Activated CD4-positive, alpha-beta memory T cell treated with anti-CD3 and anti-CD28 coated beads, Interleukin-2, amount 10 ng/mL, durations not matched to agents 7 days and 5 days (primary cell): ENCODE measurements at places on chromosomes 1 and 21.

DNA sequence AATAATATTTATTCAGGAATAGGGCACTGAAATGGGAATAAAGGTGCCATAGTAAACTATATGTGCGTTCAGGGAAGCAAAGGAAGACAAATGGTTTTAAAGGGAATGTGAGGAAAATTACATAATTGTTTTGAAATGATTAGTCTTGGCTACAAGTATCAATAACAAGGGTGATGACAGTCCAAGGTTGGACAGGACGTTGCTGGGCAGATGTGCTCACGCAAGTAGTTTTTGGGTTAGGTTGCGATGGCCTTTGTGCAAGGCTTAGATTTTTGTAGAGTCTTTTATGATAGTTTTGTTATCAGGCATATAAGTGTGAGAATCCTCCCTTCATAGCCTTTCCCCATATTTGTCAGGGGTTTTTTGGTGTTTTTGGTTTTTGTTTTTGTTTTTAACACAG lies 57.0 kb downstream of the SPATA6 start:
- no peak for DNase-seq

- DNase-seq: peak; percentile 14
These were observed 11.8 kb downstream of the SIM2 start for GRCh38 chr21:36710729-36711048.

GRCh38 chr1:243549791-243550190 lies 293.9 kb downstream of the SDCCAG8 start:
- DNase-seq: no peak

DNA sequence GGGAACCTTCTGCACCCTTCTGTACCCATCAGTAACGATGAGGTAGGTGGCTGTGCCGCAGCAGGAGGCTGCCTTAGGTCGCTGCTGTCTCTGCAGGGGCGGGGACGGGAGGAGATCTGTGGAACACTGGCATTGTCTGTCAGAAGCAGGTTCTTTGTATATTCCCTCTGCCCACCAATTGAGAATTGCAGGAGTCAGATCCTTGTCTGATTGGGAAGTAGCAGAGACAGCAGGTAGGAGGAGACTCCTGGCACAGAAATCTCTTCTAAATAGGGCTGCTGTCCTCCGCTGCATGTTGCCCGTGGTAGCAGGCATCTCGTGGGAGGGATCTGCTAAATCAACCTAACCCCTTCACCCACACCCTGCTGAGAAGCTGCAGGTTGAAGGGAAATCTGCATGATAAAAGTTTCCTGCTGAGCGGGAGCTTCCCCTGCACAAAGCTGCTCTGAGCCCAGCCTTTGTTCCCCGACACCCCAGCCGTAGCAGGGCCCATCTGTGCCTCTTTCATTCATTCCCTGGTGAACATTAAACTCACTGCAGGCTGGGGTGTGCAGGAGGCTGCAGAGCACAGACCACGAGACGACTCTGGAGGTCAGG lies 15.9 kb downstream of the SARS1 start:
- DNase-seq: no peak

DNA sequence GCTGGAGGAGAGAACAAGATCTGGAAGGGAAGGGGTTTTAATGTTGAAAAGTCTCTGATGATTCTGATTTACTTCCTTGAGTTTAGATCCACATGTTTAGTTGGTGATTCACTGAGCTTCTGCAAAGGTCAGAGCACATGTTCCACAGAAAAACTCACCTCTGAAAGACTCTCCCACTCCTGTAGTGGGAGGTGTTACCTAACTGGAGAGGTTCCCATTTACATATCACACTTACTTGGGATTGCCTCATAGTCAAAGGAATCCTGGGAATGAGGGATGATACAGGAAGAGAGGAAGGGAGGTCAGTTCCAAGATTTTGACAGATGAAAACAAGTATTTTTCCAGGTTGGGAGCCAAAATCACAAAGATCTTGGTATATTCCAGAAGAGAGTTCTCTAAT lies 2.7 kb upstream of the NTNG1 start:
- DNase-seq: no peak

DNA sequence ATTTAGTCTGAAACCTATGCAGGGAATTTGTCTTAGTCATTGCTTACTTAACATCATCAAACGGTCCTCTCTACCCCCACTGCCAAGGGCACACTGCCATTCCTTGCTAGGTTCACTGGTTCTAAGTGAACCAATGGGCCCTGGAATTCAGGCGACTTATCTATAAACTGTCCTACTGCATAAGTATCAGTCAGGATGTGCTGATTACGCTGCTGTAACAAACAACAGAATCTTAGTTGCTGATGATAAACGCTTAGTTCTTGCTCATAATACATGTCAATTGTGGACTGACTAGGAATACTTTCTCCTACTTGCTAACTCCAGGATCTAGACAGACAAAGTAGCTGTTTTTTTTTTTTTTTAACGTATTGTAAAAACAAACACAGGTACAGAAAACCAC lies 136.1 kb downstream of the PRDM2 start:
- no peak for DNase-seq

GRCh38 chr1:55318116-55318817 lies 103.1 kb upstream of the USP24 start:
- no peak for DNase-seq

- DNase-seq: no peak
These were observed 34.0 kb upstream of the BACE2 start for GRCh38 chr21:41133874-41134522.

DNA sequence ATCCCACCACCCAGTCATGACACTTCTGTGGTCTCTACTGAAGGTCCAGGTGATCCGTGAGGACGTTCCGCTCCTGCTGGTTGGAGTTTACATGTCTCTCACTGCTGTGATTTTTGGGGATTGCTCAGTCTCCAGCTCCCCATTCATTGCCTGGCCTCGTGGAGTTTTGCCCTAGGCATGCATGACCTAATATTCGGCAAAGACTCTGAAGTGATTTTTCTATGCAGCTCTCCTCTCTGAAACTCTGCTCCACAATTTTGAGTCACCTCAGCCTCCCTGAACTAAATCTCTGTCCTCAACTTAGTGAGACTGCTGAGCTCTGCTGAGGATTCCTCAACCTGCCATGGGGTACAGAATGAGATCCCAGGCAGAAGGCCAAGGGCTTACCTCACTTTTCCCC lies 174.4 kb upstream of the FGGY start:
- no peak for DNase-seq

DNA sequence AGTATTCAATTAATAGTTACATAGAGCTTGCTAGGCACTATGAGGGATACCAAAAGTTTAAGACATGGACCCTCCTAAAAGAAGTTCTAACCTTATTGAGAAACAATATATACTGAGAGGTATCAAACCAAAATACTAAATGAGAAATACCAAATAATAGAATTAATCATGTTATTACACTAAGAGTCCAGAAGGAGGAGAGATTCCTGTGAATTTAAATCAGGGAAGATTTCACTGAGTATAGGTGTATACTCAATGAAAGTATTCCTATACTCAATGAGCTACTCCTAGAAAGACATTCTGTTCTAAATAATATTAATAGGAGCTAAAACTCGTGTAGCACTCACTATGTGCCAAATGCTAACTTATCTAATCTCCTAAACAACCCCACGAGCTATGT lies 9.4 kb downstream of the CR1L start:
- DNase-seq: no peak

DNA sequence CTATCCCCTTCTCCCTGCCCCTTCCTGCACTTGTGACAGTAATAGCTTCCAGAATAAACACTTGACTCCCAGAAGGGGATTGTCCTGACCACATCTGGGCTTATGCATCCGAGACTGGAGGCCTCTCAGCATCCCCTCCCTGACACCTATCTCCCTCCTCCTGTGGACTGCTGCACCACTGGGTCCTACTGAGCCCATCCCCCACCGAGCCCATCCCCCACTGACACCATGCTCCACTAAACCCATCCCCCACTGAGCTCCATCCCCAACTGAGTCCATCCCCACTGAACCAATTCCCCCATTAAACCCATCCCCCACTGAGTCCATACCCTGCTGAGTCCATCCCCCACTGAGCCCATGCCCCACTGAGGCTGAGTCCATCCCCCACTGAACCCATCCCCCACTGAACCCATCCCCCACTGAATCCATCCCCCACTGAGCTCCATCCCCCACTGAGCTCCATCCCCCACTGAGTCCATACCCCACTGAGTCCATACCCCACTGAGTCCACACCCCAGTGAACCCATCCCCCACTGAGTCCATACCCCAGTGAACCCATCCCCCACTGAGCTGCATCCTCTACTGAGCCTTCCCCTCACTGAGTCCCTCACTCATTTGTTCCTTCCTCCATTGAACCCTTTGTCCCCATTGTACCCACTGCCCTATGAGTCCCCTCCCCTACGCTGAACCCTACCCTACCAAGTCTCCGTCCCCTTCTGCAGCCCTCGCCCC lies 5.6 kb downstream of the PDZK1IP1 start:
- DNase-seq: no peak

GRCh38 chr1:88697503-88697902 lies 13.4 kb downstream of the PKN2 start:
- DNase-seq: no peak

DNA sequence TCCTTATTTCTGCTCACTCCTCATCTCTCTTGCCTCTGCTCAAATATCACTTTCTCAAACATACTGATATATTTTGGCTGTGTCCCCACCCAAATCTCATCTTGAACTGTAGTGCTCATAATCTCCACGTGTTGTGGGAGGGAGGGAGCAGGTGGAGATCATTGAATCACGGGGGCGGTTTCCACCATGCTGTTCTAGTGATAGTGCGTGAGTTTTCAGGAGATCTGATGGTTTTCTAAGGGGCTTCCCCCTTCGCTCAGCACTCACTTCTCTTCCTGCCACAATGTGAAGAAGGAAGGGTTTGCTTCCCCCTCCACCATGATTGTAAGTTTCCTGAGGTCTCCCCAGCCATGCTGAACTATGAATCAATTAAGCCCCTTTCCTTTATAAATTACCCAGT lies 26.6 kb downstream of the ZBTB8OS start:
- no peak for DNase-seq

DNA sequence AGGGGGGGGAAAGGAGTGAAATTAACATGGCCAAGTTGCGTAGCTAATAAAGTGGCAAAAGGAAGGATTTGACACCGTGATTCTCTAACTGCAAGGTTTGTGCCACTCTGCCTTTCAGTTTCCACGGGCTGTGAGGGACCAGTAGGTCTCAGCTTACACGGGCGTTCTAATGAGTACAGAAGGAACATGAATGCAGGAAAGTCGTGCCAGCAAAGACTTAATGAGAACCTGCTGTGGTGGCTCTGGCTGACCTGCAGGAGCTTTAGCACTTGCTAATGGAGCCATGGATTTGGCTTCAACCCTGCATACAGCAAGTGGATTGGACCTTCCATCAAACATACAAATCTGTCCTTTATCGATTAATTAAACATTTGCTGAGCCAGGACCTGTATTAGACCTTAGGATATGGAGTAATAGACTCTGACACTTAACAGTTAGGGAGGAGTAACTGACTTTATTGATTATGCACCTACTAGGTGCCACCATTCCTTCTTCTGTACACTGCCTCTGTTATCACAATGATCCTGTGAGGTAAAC lies 15.1 kb upstream of the PITHD1 start:
- no peak for DNase-seq

DNA sequence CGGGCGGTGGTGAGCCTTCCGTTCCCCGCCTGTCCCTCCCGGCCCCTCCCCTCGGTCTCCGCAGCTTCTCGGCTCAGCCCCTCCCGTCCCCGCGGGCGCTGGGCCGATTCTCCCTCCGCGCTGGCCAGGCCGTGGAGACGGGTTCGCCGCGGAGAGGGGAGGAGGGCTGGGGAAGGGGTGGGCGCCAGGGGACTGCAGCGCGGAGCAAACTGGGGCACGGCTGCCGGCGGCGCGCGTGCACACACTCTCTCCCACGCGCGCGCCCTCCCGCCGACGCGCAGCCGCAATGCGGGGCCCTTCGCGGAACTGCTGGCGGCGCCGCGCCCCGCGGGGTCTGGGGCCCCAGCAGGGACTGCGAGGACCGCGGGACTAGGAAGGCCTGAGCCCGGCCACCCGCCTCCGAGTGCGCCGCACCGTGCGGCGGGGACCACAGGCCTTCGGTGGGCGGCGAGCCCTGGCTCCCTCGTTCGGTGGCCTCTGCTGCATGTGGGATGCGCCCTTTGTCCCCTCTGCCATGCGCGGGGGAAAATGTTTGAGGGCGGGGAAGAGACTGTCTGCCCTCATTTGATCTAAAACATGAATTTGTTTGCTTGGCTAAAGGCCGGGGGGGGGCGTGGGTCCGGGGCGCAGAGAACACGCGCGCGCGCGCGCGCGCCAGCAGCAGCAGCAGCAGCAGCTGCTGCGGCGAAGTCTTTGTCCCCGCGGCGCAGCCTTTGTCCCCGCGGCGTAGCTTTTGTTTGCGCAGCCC lies 90.7 kb upstream of the VAMP3 start:
- peak; percentile 23 for DNase-seq

- DNase-seq: no peak
These were observed 58.1 kb downstream of the PTP4A2 start for GRCh38 chr1:31879981-31880608.

- DNase-seq: no peak
These were observed 46.4 kb downstream of the SEC16B start for GRCh38 chr1:177923441-177923840.

GRCh38 chr21:46626975-46627501 lies 8.4 kb upstream of the PRMT2 start:
- no peak for DNase-seq

DNA sequence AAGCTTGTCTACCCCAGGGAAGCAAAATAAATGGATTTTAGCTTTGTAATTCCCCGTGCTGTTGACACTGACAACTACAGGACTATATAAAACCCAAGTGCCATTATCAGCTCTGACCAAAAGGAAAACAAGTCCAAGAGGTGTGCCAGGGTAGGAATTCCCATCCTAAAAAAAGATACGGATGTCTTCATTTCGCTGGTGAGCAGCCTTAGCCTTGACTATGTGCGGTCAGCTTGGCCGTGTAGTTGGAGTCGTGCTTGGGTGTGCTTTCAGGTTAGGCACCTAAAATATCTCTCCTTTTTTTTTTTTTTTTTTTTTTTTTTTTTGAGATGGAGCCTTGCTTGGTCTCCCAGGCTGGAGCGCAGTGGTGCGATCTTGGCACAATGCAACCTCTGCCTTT lies 28.9 kb upstream of the ACTN2 start:
- no peak for DNase-seq
